ENCODE measurements at places on chromosomes 5 and 9.
A peak's percentile ranks its signal among the peaks of the same experiment; 100 is the strongest.

- no peak for DNase-seq
These were observed 52.6 kb upstream of the TNFAIP8 start for GRCh38 chr5:119302916-119303897.

DNA sequence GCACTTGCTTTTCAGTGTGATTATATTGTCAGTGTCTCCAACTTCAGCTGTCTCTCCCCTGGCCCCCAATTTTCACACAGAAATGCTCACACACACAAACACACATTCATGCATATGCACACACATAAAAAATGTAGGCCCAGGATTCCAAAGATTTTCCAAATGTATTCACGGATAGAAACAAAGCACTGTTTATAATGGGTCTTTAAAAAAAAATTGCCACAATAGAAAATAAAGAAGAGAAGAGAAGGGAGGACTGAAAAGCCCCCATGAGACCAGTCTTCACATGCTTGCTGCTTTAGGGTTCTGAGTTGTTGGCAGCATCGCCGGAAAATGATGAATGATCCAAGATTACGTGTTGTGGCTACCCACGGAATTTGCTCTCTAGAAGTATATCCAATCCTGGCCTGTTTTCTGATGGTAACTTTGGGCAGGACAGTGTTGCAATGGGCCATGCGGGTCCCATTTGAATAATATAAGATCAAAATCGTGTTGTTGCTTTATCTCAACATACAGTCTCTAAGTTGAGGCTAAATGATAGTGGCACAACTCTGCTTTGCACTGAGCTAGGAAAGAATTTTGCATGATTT, 36.2 kb upstream of the ACO1 start:
- DNase-seq: no peak

GRCh38 chr9:33686942-33687341, 108.4 kb upstream of the PRSS3 start:
- no peak for DNase-seq

DNA sequence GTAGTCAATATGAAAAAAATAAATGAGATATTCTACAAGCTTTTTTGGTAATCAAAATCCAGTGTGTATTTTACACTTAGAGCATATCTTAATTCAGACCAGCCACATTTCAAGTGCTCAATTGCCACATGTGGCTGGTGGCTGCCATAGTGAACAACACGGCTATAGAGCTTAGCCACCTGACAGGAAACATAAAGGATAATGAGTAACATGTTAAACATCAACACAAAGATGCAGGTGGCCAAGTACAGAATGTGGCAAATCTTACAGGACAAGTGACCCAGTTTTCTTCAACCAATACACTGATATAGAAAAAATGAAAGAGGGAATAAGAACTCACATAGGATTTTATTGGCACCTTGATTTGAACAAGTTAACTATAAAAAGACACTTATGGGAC, 61.4 kb downstream of the KIF24 start:
- DNase-seq: no peak

DNA sequence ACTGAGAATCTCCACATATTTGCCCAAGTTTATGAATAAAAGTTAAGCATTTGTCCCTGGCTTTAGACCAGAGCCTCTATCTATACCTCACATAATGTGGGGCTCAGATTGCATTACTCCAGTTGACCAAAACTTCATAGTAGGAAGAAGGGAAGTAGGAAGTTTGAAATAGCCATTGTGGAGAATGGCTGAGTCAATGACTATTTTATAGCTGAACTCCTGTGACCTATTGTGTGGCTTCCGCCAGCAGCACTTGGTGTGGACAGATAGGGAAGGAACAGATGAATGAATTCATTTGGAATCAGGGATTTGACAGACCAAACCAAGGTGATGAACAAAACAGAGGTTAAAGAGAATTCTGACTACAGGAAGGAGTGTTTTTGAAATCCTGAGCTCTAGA, 92.9 kb upstream of the LPAR1 start:
- DNase-seq: no peak

- DNase-seq: no peak
These were observed 114.4 kb downstream of the SLC28A3 start for GRCh38 chr9:84226126-84226525.

- DNase-seq: peak; percentile 70
These were observed 1.3 kb upstream of the CARD19 start for GRCh38 chr9:93094658-93095204.

Measured in ureter (tissue), 1 donor.